ENCODE measurements at places on chromosomes 12 and 14.

DNA sequence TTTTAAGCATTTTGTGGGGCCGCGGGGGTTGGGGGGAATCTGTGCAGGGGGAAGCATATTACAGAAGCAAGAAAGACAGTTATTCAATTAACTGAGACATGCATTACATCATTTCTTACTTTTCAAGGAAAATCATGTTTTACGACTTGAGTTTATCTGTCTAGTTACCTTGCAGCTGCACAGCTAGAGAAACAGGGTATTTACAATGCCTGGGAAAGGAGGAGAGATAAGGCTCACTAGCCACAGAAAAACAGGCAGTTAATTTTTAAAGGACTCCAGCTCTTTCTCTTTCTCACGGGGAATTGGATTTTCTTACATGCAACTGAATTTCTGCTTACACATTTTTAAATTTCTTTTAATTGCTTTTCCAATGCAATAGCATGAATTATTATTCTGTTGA lies 22.2 kb downstream of the FCF1 start:
- no peak for DNase-seq

DNA sequence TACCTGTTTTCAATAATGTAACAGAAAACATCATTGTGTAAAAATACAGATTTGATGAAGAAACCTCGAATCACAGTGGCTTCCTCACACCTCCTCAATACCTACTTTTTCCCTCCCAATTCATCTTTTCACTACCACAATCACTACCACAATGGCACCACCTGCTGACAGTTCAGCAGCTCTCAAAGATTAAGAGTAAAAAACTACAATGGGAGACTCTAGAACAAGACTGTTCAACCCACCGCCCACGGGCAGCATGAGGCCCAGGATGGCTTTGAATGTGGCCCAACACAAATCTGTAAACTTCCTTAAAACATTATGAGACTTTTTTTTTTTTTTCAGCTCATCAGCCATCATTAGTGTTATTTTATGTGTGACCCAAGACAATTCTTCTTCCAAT lies 15.2 kb downstream of the MED6 start:
- DNase-seq, result peak; percentile 4

- DNase-seq, result peak; percentile 27
These were observed 25.7 kb upstream of the TC2N start for GRCh38 chr14:91893007-91893406.

GRCh38 chr14:92160619-92161018 lies 38.9 kb downstream of the CPSF2 start:
- no peak for DNase-seq

GRCh38 chr12:116590561-116590960 lies 31.4 kb downstream of the MAP1LC3B2 start:
- DNase-seq, result no peak

- DNase-seq, result no peak
These were observed 3.8 kb downstream of the IRAK4 start for GRCh38 chr12:43762596-43762995.

DNA sequence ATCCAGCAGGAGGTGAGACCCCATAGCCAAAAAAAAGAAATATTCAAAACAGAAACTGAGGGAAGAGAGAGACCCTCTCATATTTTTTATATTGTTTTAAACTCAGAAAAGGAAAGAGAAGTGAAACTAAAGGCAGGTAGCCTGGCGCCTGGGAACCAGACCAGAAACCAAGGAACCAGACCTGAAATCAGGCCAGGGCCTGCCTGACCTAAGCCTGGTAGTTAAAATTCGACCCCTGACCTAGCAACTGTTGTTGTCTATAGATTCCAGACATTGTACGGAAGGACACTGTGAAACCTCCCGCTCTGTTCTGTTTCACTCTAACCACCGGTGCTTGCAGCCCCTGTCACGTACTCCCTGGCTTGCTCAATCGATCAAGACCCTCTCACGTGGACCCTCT lies 38.5 kb upstream of the CD163 start:
- no peak for DNase-seq

DNA sequence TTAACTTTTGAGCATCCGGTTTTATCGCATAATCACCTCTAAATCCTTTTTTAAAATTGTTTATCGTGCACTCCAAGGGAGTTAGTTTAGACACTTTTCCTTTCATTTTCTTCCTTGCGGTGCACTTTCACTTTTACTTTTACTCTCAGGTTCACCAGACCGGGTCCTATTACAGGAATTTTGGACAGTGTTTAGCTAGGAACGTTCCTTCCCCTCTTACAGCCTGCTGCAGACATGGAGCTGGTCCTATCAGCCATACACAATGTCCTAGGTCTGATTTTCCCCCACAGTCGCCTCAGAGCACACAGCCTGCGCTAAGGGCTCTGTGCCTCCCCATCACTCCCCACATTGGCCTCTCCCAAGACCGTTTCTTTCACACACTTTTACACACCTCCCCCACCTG lies 103.9 kb downstream of the ALG10 start:
- DNase-seq, result no peak

- no peak for DNase-seq
These were observed 4.9 kb upstream of the LRIG3 start for GRCh38 chr12:58925111-58925611.

GRCh38 chr12:81779216-81779615 lies 20.1 kb upstream of the PPFIA2 start:
- DNase-seq, result no peak

DNA sequence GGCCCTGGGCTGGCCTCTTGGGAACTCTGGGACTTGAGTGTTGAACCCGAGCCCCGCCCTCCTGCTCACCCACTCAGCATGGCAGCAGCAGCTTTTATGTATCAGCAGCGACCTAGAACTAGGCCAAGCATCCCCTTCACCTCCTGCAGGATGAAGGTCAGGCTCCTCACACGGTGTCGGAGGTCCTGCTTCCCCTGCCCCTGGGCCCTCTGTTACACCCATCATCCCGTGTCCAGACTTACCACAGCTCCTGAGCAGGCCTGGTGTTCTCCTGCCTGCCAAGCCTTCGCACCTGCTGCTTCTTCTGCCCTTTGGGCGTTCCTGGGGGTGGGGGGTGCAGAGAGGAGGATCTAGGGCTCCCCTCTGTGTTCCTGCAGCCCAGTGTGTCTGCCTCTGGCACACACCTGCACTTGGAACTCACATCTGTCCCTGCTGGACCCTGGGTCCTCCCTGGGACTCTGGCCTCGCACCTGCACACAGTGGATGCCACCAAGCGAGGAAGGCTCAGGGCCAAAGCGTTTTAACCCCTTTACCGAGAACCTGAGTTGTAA lies 80.3 kb downstream of the PAPOLA start:
- DNase-seq, result no peak

GRCh38 chr12:25884024-25884919 lies 74.2 kb upstream of the RASSF8 start:
- DNase-seq, result no peak

GRCh38 chr12:101908395-101908794 lies 31.0 kb downstream of the DRAM1 start:
- DNase-seq, result no peak

GRCh38 chr12:95253386-95253785 lies 35.8 kb downstream of the VEZT start:
- DNase-seq, result no peak

DNA sequence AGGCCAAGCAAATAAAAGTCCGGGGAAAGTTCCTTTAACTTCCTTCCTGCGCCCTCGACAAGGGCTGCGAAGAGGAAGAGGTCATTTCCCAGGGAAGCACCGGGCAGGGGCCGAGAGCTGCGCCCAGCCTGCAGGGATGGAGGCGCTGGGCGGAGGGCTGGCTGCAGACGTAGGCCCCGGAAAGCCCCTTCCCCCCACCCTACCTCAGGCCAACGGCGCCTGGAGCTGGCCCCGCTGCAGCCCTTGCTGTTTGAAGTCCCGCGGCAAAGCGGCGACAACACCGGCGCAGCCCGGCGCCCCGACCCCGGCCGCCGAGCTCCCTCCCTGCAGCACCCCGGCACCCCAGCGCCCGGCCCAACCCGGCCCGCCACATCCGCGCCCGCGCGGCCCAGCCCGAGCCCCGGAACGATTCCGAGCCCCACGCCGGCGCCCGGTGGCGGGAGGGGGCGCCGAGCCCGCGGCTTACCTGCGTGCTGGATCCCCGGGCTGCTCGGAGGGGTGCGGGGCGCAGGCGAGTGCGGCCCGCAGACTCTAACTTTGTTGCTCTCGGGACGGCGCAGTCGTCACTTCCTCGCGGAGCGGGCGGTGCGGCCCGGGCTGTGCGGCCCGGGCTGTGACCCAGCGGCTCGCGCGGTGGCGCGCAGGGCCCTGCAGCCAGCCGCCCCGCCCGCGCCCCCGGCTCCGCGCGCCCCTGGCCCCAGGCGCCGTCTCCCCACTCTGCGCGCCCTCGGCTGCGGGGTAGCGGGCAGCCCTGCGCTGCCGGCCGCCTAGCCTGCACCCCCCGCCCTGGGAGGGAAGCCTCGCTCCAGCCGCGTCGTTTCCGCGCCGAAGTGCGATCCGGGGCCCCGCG lies 64.8 kb upstream of the PTGR2 start:
- DNase-seq, result peak; percentile 33

DNA sequence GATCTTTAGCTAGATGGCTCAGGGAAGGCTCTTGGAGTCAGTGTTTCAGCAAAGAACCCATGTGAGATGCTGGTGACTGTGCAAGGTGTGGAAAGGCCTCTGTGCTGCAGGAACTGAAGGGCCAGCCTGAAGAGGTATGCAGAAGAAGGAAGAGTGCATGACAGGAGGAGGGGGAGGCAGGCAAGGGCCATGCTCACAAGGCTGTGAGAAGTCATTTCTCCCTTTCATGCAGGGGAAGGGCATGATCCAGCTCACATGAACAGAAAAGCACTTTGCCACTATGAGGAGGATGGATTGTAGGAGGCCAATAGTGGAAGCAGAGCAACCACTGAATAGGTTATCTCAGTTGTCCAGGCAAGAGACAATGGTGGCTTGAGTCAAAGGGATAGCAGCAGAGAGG lies 83.7 kb downstream of the SSPN start:
- no peak for DNase-seq

DNA sequence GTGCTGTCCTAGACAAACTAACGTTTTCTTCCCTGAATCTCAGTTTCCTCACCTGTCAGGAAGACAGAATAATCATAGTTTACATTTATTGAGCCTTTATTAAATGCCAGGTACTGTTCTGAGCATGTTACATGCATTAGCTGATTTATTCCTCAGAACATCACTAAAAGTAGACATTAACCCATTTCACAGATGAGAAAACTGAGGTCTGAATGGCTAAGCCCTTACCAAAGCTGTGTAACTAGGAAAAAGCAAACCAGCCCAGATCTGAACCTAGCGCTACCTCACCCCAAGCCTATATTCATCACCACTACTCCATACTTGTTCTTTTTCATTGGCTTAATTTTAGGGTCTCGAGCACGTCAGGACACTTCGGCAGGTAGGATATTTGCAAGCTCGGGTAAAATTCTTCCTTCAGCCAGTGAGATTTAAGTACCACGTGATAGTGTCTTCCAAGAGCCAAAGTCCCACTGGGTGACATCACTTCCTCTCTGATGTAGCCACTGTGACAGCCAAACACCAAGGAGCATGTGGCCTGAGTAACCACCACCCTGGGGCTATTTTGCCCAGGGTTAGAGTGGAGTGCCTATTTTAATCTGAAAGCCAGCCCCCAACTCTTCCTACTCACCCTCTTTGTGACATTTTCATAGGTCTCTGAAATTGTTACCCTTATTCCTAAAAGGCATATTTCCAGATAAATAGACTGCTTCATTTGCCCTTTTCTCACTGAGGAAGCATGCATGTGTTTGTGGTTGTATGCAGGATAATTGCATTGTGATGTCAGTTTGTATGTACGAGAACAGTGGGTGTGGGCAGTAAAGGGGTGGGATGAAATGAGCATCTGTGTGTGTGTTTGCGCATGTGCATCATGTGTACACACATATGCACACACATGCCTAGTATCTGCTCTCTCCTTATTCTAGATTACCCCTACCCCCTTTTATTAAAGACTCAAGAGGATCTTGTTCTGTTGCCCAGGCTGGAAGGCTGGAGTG lies 62.2 kb upstream of the WSCD2 start:
- DNase-seq, result no peak

- no peak for DNase-seq
These were observed 9.7 kb downstream of the MMAB start for GRCh38 chr12:109563291-109564284.

- no peak for DNase-seq
These were observed 11.6 kb downstream of the OXA1L start for GRCh38 chr14:22778084-22778483.

GRCh38 chr12:63206909-63207308 lies 55.9 kb upstream of the AVPR1A start:
- DNase-seq, result no peak

DNA sequence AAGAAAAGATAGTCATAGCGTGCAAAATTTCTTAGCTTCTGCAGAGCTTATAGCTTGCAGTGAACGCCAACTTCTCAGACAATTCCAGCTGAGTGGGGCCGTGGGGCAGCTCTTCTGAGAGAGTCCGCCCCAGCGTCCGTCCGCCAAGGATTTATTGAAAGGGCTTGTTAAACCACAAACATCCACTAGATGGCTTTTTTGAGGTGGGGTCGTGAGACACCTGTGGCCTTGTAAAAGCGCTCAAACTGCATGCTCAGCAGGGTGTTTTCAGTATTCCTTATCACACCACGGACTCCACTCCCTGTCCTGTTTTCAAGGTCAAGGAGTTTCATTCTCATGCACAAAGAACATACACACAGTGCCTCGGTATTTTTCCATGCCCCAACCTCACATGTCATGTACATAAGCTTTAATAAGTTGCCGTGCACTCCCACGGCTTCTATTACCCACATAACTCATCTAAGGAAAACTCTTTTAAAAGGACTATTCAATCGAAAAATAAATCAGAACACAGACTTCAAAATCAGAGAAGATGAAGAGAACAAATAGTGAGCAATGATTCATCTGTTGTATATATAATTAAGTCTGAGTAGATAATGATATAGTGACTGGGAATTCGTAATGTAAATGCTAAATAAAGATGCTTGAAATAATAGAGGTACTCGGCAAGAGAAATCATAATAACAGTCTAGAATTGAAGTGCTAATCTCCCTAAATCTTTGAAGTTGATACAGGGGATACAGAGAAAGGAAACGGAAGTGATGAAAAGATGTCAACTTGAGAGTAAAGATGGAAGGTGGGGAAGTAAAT lies 46.7 kb downstream of the WBP11 start:
- DNase-seq, result no peak

GRCh38 chr12:71587012-71587411 lies 76.6 kb downstream of the ZFC3H1 start:
- peak; percentile 11 for DNase-seq

GRCh38 chr14:61726778-61727658 lies 31.7 kb downstream of the HIF1A start:
- no peak for DNase-seq

DNA sequence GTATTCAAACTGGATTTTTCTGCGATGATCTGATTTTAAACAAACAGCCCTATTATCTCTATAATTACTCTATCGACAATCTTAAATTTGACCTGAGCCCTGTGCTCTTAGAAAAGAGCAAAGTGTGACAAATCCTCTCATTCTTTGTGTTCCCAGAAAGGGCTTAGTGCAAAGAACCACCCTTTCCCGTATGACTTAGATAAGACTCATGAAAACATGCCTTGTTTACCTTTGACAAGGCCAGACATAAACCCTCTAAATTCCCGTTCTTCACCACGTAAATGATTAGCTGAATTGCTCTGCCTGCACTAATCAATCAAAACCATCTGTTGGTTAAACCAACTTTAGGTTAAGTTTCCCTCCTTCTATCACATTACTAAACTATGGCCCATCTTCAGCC lies 285.7 kb upstream of the SEL1L start:
- DNase-seq, result no peak

GRCh38 chr14:33401311-33401710 lies 462.6 kb downstream of the NPAS3 start:
- DNase-seq, result peak; percentile 19

GRCh38 chr12:50325890-50326391 lies 42.6 kb upstream of the LIMA1 start:
- DNase-seq, result no peak

Measured in NCI-H2171 treated with DMSO at 0.1 percent for 48 hours (cell line).